HCEC 1CT (cell line): ENCODE measurements at places on chromosomes 12 and 14.
A peak's percentile ranks its signal among the peaks of the same experiment; 100 is the strongest.

DNA sequence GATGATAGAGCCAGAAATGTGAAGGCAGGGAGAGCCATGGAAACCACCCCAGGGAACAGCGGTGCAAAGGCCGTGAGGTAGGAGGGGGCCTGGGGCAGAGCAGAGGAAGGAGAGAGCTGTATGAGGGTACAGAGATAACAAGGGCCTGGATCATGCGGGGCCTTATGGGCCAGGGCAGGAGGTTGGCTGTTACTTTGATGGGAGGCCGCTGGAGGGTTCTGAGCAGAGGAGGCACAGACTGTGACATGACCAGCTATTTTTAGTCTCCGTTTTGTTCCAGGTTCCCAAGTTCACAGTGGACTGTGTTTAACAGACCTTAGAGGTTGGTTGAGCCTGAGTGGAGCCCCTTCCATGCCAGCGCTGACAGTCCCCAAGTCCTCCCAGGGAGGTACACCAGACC is 118.6 kb downstream of the GCH1 start:
- no peak for DNase-seq

DNA sequence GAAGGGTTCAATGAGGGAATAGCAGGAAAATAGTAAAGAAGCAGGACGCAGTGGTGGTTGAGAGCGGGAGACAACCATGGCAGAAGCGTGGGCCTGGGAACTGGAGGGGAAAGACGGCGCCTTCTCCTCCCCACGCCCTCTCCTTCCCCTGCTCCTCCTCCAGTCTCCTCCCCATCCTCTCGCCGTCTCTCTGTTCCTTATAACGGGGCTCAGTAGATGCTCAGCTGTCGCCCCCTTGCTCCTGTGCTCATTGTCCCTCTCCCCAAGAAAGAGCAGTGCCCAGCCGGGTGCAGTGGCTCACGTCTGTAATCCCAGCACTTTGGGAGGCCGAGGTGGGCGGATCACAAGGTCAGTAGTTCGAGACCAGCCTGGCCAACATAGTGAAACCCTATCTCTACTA is 142.0 kb downstream of the BCL11B start:
- no peak for DNase-seq

GRCh38 chr12:81866081-81866480 is 106.9 kb upstream of the PPFIA2 start:
- DNase-seq: no peak

- DNase-seq: no peak
Observed at GRCh38 chr14:104981699-104982541, 3.7 kb upstream of the CLBA1 start.

- DNase-seq: peak; percentile 11
Observed at GRCh38 chr12:87603727-87604126, 425.5 kb downstream of the C12orf50 start.

DNA sequence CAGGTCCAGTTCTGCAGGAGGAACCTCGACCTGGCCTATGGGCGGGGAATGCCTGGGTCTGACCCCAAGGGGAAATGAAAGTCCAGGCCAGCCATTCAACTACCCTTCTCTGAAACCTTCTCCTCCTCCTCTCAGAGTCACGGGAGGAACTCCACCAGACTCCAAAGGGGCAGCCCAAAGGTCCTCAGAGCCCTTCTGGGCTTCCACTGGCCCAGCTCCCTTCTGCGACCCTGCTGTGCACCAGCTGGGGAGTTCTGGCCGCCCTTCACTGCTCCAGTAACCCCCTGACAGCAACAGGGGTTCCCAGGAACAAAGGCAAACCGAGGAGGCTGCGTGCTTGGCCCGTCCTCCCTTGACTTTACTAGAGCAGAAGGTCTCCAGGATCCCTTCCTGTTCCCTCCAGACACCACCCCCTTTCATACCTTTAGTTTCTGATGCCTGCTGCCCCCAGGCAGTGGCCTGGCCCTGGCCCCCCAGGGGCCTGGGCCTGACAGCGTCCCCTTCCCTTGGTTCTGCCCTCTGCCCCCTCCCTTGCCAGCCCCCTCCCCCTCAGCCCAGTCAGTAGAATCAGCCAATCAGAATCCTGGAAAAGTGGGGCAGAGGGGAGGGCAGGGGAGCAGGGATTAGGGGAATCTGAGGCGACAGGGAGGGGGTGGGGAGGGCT is 850 bp upstream of the ZNF385A start:
- no peak for DNase-seq

- DNase-seq: no peak
Observed at GRCh38 chr12:126095748-126096510, 1030.7 kb downstream of the AACS start.

DNA sequence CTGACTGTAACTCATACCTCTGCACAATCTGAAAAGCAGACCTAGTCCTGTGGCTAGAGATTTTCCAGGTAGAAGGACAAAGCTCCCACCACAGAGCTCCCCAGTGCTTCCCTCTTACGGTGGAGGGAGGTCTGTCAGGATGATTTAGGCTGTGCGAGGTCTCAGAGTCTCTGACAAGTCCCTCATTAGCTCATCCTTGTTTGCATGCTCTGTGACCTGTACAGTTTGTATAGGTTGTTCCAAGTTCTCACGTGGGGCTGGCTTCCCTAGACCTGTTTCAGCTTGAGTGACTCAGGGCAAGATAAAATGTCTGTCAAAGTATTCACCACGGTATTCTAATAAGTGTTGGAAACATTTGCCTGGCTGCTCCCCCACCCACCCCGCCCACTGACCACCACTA is 34.8 kb downstream of the ASCL1 start:
- DNase-seq: no peak

GRCh38 chr14:63933110-63933509 is 80.3 kb downstream of the SYNE2 start:
- DNase-seq: no peak

- no peak for DNase-seq
Observed at GRCh38 chr12:131990066-131990979, 40.6 kb downstream of the EP400 start.

GRCh38 chr14:104876251-104876699 is 11.2 kb downstream of the CEP170B start:
- peak; percentile 37 for DNase-seq

DNA sequence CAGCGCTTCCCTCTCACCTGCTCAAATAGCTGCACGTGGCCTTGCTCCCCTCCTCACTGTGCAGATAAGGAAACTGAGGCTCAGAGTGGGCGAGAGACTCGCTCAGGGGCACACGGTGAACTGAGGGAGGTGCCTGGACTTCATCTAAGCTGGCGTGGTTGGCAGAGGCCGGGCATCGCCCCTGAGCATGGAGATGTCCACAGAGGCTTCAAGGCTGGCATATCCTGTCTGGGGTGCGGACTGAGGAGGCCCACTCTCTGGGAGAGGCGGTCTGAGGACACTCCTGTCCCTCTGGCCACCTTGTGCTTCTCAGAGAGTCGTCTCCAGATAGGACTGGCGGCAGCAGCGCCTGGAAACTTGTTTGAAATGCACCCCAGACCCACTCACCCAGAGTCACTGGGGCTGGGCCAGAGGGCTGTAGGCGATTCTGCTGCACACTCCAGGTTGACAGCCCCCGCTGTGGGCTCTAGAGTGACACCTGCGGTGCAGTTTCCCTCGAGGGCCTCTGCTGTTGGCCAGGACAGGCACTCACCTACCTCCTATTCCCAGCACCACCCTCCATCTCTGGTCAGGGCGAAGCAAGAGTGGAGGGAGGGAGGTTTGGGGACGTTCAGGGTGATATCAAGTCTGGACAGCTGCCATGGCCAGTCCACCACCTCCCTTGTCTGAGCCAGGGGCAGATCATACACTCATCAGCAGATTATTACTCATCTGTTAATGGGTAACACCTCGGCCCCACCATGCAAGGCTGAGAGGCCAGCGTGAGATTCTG is 11.2 kb upstream of the LBHD2 start:
- DNase-seq: no peak

GRCh38 chr14:93317210-93317874 is 15.5 kb downstream of the BTBD7 start:
- DNase-seq: no peak
